ENCODE measurements at places on chromosomes 2 and 18.

DNA sequence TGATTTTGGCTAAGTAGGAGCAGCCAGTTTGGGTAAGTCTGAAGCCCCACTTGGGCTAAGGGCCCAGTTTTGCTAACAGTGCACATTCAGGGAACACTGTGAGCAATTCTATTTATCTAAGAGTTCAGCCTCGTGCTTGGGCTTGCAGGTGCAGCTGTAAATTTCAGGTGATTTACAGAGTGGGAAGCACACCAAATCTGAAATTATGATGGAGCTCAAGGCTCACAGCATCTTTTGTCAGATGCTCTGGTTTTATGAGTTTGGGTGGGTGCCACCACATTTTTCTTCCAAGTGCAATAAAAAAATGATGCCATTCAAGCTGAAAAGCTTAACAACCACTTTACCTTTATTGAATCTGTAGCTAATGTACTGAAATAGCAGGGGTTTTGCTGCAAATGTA, 671.2 kb downstream of the LRRTM4 start:
- DNase-seq = no peak

GRCh38 chr2:40103163-40103562, 324.1 kb upstream of the THUMPD2 start:
- no peak for DNase-seq

DNA sequence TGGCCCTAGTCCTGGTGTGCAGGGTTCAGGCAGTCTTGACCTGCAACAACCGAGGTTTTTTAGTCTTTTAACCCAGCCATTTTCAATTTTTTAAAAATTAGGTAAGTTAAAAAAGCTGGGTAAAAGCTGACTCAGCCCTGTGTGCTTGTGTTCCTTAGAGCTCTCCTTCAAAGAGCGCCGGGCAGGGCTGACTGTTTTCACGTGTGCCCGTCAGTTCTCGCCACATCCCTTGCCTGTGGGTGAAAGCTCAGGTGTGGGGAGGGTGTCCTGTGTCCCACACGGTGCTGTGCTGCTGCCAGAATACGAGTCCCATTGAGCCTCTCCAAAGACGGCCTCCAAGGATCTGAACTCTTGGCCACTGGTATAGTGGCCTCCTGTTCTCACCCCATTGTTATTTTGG, 5.3 kb upstream of the ANO7 start:
- DNase-seq = no peak

DNA sequence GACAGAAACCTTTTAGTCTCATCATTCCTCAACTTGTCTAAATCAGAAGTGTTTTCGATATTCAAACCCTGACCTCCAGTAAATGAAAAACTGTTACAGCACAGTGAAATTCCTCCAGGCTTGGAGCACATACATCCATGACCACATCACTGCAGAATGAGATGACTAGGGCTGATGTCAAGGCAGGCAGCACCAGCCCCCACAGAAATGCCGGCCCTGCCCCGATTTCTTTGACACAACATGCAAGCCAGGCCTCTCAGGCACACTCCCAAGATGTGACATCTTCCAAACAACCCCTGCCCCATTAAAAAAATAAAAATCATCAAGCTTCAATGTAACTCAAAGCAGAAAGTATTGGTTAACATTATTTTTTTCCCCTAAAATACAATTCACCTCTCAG, 103.3 kb downstream of the CTAGE1 start:
- no peak for DNase-seq

- no peak for DNase-seq
Measured at GRCh38 chr2:7288484-7288883, 371.3 kb downstream of the RNF144A start.

Measured in Ammon's horn (tissue), 1 donor.